Right cardiac atrium (tissue), 5 donors: ENCODE measurements at places on chromosomes 3 and 15. TPM values are rescaled to one million over a fixed set of nuclear protein-coding genes. Genes with fewer than 3 reads are reported as not detected.

SAMD7 gene
- not detected for total RNA-seq

MRPS22 gene
- total RNA-seq = 51.8 TPM

GOLGA8T gene
- total RNA-seq = 2.6 TPM

CLDN16 gene
- not detected for total RNA-seq

XCR1 gene
- total RNA-seq = not detected

HIGD1A gene
- 251 TPM for total RNA-seq

CHL1 gene
- 90.2 TPM for total RNA-seq

CLSTN2 gene
- total RNA-seq = 27.5 TPM

PLA2G4E gene
- total RNA-seq = 0.17 TPM

TMED3 gene
- 31.0 TPM for total RNA-seq

CCR3 gene
- not detected for total RNA-seq

CNTN3 gene
- total RNA-seq = 6.3 TPM

FAM162A gene
- 137 TPM for total RNA-seq

MST1R gene
- 2.7 TPM for total RNA-seq

NR1I2 gene
- total RNA-seq = not detected
